ENCODE measurements at places on chromosomes 3 and 15.

DNA sequence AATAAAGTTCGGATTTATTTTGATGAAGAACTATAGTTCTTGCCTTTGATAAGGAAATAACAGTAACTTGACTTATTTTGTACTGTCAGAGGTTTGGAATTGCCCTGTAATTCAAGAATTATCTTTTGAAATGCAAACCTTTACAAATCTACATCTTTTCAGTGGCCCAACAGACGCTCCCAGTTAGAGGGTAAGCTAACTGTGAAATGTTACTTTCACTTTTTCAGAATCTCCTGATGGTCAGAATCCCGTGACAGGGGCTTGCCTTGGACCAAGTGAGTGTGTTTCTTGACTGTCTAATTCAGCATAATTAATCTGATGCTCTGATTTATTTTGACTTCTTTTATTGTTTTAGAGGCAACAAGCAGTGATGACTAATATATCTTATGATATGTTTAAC lies 262.5 kb downstream of the PLOD2 start:
- DNase-seq, result no peak

DNA sequence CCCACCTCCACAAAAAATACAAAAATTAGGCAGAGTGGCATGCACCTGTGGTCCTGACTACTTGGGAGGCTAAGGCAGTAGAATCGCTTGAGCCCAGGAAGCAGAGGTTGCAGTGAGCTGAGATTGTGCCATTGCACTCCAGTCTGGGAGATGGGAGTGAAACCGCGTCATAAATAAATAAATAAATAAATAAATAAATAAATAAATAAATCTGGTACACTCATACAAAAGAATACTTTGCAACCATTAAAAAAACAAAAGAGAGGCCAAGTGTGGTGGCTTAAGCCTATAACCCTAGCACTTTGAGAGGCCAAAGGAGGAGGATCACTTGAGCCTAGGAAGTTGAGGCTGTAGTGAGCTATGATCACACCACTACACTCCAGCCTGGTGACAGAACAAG lies 28.0 kb downstream of the MESP1 start:
- no peak for DNase-seq

DNA sequence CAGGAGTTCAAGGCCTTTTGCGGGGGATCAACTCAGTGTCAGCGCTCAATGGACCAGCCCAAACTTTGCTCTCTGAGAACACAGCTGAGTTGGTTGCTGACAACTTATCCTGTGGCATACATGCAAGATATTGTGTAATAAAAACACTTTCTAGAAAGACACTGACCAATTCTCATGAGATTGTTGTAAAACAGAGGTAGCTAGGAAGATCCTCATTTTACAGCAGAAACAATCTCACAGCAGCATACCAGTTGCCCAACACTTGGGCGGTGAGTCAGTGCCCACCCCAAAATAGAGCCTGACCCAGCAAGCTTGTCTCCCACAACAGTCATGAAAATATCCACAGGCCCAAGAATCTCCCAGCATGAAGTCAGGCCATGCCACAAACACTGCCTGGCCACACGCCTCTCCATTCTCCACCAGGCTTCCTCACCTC lies 18.2 kb downstream of the KLHL6 start:
- no peak for DNase-seq

DNA sequence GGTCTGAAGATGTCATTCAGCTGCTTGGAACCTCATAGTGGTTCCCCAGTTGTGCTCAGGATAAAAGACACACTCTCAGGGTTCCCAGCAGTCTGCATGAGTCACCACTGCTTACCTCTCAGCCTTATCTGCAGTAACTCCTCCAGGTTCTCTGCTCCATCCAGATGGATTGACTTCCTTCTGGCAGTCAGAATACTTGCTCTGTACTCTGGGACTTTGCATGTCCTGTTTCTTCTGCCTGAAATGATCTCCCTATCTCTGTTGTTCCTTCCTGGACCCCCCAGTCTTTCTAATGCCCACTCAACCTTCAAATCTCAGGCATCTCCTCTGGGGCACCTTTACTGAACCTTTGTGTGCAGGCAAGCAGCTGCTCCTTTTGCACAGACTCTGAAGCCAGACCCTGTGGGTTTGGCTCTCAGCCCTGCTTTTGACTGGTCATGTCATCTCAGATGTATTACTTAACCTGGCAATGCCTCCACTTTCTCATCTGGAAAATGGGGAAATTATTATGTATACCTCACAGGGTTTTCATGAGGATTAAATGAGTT lies 38.4 kb downstream of the ITPR1 start:
- DNase-seq, result no peak

DNA sequence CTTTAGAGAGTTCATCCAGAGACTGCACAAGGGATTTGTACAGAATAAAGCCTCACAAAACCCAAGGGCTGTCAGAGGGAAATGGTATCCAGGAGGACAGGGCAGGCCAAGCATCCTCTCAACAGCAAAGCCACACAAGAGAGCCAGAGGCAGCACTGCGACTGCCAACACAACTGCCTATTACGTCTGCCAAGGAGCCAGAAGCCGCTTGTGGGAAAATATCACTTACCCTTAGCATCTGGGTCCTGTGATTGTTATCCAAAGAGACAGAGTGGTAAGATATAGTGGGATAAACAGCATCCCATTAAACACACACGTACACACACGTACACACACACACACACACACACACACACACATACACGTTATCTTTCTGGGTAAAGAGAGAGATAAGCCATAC lies 618.3 kb upstream of the AGTR1 start:
- peak; percentile 19 for DNase-seq

DNA sequence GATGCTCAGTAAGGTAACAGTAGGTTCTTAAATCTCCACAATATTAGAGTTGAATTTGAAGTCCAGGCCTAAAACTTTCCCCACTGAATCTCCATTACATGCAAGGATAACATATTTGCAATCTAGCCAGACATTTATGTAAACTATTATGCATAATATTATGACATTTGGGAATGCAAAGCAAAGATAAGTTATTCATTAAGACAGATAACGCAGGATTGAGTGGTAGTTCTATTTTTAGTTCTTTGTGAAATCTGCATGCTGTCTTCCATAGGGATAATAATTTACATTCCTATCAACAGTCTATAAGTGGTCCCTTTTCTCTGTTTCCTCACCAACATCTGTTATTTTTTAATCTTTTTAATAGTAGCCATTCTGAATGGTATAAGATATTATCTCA lies 333.5 kb downstream of the AGBL1 start:
- no peak for DNase-seq

Measured in glutamatergic neuron (in vitro differentiated cells).